ENCODE measurements at places on chromosomes 2 and 18. TPM values are rescaled to one million over a fixed set of nuclear protein-coding genes. Genes with fewer than 3 reads are reported as not detected.

The ITGA4 gene
- total RNA-seq, result 83.0 TPM

The HOXD13 gene
- 7.5 TPM for total RNA-seq

The OLA1 gene
- 103 TPM for total RNA-seq

The CAVIN2 gene
- total RNA-seq, result 1.2 TPM

The TMEM178A gene
- 1.4 TPM for total RNA-seq

The CCL20 gene
- not detected for total RNA-seq

The CYRIA gene
- 18.1 TPM for total RNA-seq

The CFC1 gene
- not detected for total RNA-seq

The ZNF804A gene
- 11.5 TPM for total RNA-seq
